ENCODE measurements at places on chromosomes 2 and 18.

- no peak for DNase-seq
These were observed 210.4 kb upstream of the DSEL start for GRCh38 chr18:67726882-67727281.

DNA sequence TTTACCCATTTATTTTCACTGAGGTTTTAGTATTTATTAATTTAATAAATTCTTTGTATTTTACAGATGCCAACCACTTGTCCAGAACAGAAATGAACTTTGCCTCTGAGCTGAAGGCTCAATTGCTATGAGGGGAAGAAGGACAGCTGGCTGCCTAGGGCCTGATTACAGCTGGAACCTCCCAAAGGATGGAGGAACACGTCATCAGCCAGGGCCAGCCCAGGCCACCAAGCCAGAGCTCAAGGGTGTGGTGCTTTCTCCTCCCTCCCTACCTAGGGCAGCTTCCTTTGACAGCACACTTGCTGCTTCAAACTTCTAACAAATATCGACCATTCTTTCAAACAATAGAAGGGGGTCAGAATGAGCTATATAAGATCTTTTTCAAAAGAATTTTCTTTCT is 19.7 kb upstream of the RIOK3 start:
- no peak for DNase-seq

DNA sequence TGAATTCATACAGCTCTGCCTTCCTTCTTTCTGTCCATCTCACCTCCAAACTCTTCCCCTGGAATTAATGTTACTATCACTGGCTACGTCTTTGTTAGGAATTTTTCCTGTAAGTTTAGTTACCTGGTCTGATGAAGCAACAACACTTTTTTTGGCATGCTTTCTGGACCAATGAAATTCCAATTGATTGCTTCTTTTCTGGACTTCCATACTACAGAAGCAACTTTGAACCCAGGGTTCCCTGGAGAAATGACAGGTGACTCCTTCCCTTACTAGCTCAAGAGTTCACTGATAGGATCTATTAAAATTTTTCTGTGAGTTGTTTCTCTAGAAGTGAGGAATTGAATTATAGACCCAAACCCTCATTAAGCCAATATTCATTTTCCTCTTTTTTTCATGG is 41.4 kb upstream of the STPG4 start:
- no peak for DNase-seq

GRCh38 chr2:163593982-163594381 is 141.8 kb downstream of the FIGN start:
- no peak for DNase-seq

GRCh38 chr2:139742216-139743172 is 962.3 kb upstream of the NXPH2 start:
- no peak for DNase-seq

Measured in neural crest cell (in vitro differentiated cells).